ENCODE measurements at places on chromosomes 7 and 10. TPM values are rescaled to one million over a fixed set of nuclear protein-coding genes. Genes with fewer than 3 reads are reported as not detected.

PRXL2A gene
- 101 TPM for total RNA-seq

DNA sequence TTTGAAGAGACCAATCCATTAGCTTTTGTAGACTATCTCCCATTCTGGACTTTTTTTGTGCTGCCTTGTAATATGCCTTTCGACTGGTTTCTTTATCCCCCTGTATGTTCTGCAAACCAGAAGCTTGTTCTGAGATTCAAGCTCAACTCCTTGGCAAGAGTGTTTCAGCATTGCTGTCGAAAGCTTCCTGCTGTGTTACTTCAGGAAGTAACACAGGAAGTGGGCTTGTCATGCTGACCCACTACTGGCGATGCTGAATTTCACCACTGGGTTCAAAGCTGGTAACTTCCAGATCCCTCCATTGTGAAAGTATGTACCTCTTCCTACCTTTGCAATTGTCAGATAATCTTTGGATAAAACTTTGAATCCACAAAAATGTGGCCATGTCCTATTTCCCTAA lies 57.9 kb upstream of the INSYN2A start:
- DNase-seq, result peak; percentile 55

DNA sequence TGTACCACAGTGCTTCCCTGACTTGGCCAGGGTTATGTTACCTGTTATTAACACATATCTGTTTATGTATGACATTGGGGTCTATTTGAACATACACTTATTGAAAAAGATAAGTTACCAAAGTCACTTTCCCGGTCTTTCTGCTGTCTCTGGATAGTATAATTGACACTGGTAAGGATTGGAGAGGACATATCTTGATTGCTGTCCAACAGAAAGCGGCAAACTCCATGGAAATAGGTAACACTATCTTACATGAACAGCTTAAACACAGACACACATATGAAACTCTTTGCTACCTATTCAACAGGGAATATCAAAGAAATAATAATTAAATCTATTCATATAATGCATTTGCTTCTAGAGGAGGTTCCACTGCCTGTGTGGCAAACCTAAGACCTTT lies 282.5 kb upstream of the AOAH start:
- DNase-seq, result no peak

STARD3NL gene
- 102 TPM for total RNA-seq

- no peak for DNase-seq
These were observed 77.6 kb downstream of the UBE2H start for GRCh38 chr7:129875160-129875559.

WNT8B gene
- total RNA-seq, result under 0.01 TPM

DNA sequence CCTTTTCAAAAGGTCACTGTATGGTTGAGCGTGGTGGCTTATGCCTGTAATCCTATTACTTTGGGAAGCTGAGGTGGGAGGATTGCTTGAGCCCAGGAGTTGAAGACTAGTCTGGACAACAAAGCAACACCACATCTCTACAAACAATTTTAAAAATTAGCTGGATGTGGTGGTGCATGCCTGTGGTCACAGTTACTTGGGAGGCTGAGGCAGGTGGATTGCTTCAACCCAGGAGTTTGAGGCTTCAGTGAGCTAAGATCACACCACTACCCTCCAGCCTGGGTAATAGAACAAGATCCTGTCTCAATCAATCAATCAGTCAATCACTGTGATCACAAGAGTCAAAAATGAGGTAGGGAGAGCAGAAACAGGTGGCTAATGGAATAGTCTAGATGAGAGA lies 97.0 kb downstream of the SUGCT start:
- no peak for DNase-seq

DNA sequence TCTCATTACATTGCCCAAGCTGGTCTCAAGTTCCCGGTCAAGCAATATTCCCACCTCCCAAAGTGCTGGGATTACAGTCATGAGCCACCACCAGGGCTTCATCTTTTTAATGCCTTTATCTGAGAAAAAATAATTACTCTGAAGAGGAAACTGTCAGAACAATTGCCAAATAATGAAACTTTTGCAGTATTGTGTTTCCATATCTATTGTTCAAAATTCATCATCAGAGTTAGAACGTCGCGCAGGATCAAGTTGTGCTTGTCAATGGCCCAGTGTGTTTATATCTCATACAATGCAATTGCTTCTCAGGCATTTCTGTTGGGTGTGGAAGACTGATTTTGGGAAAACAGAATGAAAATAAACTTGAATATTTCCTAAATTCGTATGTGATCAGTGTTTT lies 143.1 kb downstream of the ARID5B start:
- DNase-seq, result peak; percentile 79

DRGX gene
- not detected for total RNA-seq

DNA sequence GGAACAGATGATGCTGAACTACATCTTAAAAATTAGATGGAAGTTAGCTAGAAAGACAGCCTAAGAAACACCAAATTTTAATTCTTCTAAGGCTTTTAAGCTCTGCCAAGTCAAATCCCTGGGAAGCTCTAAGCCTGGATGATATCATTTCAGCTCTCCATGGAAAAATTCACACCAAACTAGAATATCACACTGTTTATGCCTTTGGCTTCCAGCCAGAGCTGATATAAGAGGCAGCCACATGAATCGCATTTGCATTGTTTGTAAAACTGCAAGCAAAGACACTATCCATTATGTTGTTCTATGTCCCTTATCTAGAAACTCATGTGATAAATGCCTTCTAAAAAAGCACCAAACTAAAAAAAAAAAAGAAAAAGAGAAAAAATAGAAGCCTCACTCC lies 430.4 kb downstream of the GRID1 start:
- no peak for DNase-seq

ASZ1 gene
- total RNA-seq, result not detected

MMP21 gene
- 0.13 TPM for total RNA-seq
